ENCODE measurements at places on chromosomes 7 and 10.

- peak; percentile 69 for DNase-seq
These were observed at the start of gene ADRA2A for GRCh38 chr10:111076682-111077478. Gene ADRA2A (plus strand): TSS chr10:111077029. CDS start chr10:111077997, 968 bp downstream.

DNA sequence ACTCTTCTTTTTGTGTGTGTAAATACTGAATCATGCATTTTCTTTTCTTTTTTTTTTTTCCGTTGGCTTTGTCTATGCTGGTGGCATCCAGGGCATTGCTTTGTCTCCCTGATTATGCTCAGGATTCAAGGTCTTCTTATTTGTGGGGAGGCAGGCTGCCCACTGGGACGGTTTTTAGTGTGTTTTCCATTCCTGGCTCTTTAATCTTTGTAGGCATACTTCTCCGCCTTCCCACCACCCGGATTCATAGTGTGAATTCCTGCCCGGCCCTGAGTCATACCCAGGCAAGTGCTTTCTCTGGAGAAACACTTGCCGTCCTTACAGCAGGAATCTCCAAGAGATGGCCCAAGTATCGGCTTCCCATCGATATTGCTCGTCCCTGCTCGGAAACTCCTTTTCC is 5.2 kb downstream of the ZNF655 start:
- DNase-seq: peak; percentile 91

DNA sequence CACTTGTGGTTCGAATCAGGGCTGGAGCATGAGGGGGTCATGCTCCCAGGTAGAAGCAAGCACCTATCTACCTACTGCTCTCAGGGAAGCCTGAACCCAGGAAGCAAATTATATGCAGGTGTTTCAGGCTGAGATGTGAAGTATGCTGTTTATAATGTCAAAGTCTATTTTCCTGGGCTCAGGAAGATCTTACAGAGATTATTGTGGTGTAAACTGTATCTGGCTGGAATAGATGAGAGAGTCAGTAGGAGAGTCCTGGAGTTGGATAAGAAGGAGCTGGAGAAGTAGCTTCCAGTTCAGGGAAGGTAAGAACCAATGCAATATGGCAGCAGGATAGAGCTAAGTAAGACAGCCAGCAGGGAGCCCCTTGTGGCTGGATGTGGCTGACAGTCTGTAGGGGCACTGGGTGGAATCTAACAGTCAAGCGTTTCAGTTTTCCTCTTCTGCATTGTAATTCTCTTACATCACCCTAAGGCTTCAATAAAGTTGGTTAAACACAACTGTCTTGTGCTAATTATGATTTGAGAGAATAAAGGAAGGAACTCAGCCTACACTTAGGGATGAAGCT is 105.9 kb upstream of the EEPD1 start:
- peak; percentile 19 for DNase-seq

- peak; percentile 51 for DNase-seq
These were observed 60.2 kb downstream of the WIPF3 start for GRCh38 chr7:29866490-29866930.

DNA sequence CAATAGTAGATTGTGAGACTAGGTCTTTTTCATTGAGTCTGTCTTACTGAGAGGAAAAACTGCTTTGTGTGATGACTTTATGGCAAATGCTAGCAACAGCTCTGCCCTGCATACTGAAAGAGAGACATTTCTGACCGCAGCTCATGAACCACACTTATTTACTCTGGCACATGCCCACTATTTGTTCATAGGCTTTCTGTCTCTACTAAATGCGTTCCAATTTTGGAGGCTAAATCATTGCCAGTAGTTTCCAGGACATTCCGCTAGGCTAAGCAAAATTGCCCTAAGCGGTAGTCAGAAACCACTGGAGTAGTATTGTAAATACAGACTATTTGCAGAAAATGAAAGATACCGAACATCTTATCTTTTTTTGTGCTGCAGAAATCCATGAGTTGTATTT is 55.6 kb upstream of the DLX6 start:
- peak; percentile 40 for DNase-seq

GRCh38 chr7:139541600-139542307 is 18.3 kb downstream of the CLEC2L start:
- no peak for DNase-seq

GRCh38 chr7:121271916-121272315 is 56.9 kb upstream of the WNT16 start:
- DNase-seq: no peak

DNA sequence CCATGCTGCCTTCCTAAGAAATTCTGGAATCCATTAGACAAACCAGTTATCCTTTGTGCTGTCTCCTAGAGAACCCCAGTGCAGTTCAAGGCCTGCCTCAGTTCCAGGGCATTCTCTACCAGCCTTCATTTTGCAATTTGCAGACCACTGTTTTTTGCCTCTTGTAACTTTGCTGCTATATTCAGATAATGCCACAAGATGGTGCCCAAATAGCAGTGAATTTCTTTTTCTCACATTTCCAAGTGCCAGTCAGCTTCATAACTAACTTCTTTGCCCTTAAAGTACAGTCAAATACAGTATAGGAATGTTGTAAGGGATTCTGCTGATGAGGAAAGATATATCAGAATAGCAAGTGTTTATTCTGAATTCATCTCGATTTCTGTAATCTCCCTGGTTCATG is 25.2 kb downstream of the LOXL4 start:
- peak; percentile 51 for DNase-seq

GRCh38 chr10:99775850-99776249 is 6.6 kb upstream of the ABCC2 start:
- peak; percentile 87 for DNase-seq

GRCh38 chr10:110813743-110814472 is 57.8 kb upstream of the PDCD4 start:
- DNase-seq: no peak

DNA sequence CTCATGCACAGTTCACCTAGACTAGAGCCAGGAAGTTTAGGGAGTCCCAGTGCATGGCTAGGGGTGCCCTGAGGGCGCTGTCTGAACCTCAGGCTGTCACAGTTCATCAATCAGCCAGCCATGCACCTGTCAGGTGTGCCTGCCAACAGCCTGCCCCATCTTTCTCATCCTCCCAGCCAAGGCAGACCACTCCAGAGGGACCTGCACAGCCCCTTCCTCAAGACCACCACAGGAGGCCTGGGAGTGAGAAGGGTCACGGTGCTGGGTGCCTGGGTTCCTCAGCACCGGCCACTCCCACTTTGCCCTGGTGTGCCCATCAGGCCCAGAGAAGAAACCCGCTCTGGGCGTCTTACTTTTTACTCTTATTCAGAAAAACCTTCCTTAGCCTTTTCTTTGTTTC is 8.4 kb downstream of the ATP6V1F start:
- DNase-seq: no peak

DNA sequence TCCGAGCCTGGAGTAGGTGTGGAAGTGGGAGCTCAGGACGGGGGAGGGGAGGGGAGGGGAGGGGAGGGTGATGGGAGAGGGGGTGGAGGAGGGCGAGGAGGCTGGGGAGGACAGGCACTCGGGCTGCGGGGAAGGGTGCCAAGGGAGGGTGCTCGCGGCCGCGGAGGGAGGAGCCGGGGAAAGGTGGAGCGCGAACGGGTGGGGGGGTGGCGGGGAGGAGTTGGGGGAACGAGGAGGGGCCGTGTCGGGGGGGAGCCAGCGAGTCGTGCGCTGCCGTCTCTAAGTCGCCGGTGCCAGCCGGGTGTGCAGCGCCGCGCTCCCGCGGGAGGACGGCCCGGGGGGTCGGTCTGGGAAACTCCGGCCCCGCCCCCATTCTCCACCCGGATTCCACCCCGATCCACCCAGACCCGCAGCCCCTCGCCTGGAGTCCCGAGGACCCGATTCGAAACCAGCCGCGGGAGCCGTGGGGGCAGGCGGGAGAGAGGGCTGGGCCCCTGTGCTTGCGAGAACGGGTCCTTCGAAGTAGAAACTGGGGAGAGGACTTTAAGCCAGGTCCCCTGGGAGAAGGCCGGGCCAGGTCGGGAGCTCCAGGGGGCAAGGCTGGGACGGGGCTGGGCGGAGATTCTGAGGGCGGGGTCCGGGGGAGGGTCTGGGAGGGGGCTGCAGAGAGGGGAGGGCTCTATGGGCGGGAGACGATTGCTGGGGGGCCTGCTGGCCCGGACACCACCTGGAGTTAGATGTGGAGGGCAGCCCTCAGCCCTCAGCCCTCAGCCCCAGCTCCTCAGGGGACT is at the start of gene ZNF467:
ZNF467 (minus strand) TSS at position 143 of the 791 bp plus-strand sequence. CDS start 2,556 bp downstream, outside the sequence.
- peak; percentile 3 for DNase-seq

- DNase-seq: peak; percentile 63
These were observed 1.3 kb upstream of the FZD8 start for GRCh38 chr10:35643151-35644049.

- no peak for DNase-seq
These were observed 14.3 kb downstream of the TMEM273 start for GRCh38 chr10:49173853-49174252.

DNA sequence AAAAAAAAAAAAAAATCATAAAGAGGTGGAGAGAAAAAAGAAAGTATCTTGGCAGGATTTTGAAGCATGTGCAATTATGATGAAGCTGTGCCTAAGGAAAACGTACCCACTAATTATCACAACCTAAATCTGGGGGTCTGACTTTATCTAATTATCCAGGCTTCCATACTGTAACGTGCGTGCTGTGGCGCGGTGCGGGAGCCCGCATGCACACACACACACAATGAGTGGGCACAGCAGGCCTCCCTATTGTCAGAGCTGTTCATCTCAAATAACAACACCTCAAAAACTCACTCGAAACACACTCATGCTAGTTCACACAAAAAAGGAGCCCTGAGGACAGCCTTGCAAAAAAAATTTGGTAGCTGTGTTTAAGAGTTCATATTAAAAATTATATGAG is 31.9 kb downstream of the BEND7 start:
- no peak for DNase-seq

DNA sequence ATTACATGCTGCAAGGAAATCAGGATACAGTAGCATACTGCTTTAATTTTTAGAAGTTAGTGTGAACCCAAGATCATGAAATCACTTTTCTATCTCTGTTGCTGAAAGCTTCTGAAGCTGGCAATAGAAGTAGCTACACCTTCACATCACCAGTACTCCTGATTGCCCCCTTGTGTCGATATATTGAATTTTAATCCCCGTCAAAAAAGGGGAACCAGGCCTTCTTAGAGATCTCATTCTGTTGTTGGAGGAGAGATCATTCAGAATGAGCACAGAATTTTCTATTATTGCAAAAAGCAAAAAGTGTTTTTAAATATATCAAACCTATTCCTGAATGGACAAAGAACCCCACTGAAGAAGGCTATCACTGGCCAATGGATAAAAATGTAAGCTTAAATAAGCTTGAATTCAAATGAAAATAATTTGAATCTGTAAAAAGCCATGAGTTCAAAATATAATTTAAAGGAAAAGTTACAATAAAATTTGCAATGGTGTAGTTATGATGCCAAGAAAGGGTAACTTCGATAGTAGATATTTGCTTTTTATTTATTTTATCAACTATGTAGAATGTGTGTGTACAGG is 39.7 kb upstream of the TEX47 start:
- peak; percentile 4 for DNase-seq

GRCh38 chr10:44300666-44301649 is 83.9 kb downstream of the CXCL12 start:
- DNase-seq: peak; percentile 99

- DNase-seq: no peak
These were observed 7.0 kb upstream of the A1CF start for GRCh38 chr10:50892467-50892866.

DNA sequence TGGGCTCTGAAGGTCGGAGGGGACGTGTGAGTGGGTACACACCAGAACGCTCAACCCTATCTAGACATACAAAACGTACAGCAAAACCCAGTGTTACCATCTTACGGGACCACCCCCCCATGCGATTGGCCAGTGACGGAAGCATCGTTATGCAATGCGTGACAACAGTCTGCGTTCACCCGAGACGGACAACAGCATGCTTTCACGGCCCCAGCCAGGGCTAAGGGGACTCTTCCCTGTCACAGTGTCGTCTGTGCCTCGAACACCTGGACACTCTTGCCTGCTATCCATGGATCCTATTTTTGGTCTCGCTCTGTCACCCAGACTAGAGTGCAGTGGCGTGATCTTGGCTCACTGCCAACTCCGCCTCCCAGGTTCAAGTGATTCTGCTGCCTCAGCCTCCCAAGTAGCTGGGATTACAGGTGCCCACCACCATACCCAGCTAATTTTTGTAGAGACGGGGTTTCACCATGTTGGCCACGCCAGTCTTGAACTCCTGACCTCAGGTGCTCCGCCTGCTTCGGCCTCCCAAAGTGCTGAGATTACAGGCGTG is 23.3 kb downstream of the DPYSL4 start:
- no peak for DNase-seq

DNA sequence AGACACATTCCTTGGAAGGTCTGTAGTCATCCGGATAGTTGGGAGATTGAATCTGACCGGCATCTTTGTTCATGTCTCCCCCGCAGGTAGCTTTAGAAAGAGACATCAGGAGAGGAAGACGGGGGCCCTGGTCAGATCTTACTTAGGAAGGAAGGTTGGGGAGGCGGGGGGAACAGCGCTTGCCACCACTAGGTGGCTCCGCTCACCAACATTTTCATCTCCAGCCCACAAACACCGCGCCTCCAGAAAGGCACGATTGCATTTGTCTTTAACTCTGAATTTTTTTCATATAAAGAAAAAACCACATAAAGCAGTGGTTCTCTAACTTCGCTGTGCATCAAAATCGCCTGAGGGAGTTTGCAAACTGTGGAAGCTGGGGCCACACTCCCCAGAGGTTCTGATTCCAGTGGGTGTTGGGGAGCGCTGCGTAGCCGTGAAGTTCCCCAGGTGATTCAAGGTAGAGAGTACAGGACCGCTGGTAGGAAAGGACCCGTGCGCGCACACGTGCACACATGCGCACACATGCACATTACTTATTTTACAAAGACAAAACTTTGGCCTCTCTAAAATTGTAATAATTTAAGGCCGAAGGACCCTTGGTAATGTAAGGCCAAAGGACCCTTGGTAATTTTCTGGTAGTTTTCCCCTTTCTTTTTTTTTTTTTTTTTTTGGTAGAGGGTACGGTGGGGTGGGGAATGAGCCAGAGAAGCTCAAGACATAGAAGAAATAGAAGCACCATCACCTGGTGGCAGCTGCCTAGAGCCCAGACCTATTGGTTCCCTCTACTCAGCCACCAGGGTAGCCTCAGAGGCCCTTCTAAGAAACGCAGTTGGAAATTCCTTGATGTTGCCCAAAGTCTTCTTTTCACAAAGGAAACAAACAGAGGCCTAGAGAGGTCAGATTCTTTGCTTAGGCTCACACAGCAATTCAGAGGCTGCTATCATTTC is 37.4 kb upstream of the OPALIN start:
- peak; percentile 75 for DNase-seq

- DNase-seq: no peak
These were observed 31.8 kb upstream of the GSDME start for GRCh38 chr7:24788961-24789576.

DNA sequence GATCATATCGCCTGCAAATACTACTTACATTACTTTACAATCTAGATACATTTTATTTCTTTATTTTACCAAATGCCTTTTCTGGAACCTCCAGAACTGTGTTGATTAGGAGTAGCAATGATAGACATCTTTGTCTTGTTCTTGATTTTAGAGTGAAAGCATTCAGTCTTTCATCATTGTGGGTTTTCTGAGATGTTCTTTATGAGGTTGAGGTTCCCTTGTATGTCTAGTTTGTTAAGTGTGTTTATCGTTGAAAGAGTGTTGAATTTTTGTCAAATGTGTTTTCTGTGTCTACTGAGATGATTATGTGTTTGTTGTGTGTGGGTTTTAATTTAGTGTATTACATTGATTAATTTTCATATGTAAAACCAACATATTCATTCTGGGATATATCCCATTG is 17.1 kb downstream of the SEPTIN7 start:
- no peak for DNase-seq

GRCh38 chr7:18345641-18346234 is 149.8 kb upstream of the HDAC9 start:
- DNase-seq: peak; percentile 36

- DNase-seq: no peak
These were observed 293.5 kb upstream of the IGFBP3 start for GRCh38 chr7:46214526-46214925.
